ENCODE measurements at places on chromosomes 3 and 15. TPM values are rescaled to one million over a fixed set of nuclear protein-coding genes. Genes with fewer than 3 reads are reported as not detected.

DNA sequence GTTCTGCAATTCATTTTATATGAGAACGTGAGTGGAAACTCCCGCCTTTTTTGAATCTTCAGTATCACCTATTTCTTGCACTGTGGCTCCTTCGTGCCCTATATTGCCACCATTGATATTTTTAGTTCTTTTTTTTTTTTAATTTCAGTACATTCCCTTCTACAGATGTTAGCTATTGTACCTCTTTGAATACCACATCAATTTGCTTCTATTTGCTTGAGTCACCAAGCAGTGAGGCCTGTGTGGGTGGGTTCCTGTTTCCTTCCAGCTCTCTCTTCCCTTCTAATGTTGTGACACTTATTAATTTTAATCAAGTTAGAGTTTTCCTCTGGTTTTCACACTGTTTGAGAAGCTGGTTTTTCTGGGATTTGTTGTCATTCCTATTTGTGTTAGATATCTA lies 8.7 kb downstream of the HACD2 start:
- no peak for ATAC-seq

KLHL40 gene
- total RNA-seq = not detected

IMP3 gene
- 83.6 TPM for total RNA-seq

DNA sequence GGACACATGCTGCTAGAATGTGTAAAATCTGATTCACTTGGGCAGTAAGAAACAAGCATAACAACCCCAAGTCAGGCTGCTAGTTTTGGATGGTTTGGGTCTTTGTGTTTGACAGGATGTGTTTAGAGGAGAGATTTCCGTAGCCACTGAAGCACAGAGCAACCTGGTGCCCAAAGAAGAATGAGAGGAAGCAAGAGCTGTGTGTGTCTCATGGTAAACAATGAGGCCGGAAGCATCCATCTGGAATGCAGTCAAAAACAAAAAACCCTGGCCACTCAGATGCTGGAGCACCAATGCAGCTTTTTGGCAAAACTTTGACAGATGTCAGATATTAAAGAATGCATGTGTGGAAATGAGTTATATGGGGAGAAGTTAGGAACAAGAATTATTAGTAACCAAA lies 39.4 kb upstream of the SNRK start:
- ATAC-seq = no peak

DNA sequence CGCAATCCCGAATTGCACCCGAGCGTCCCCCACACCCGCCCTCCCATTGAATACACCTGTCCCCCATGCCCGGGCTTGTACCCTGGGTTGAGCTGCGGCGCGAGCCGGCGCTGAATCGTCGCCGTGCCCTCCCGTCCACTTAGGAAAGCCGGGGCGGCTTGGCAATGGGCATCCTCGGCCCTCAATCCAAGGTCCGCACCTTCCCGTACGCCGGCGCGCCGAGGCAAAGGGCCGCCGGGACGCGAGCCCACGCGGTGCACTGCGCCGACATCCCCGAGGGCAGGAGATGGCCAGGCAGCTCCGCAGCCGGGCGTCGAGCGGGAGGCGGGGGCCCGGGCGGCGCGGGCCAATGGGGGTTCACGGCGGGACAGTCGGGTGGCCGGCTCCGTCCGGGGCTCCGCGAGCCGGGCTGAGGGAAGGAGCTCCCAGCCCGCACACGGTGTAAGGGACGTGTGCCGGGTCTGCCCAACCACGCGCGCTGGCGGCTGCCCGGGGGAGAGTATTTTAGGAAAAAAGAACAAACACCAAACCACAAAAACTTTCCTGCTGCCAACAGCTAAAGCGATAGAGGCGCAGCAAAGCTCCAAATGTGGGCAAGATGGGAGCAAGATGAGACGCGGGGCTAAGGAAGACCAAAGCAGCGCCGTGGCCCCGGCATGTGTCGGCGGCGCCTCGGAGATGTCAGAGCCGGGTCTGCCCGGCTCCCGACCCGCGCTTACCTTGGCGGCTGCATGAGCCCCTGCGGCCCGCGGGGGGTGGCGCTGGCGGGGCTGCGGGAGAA lies 621 bp downstream of the RGMA start:
- ATAC-seq = peak; percentile 83

DNA sequence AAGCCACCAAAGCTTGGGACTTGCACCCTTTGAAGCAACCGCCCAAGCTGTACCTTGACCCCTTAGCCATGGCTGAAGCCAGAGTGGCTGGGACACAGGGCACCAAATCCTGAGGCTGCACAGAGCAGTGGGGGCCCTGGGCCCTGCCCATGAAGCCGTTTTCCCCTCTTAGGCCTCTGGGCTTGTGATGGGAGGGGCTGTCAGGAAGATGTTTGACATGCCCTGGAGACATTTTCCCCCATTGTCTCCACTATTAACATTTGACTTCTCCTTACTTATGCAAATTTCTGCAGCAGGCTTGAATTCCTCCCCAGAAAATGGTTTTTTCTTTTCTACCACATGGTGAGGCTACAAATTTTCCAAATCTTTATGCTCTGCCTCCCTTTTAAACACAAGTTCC lies 522.2 kb downstream of the EDEM1 start:
- no peak for ATAC-seq

PLA2G4D gene
- total RNA-seq = 0.16 TPM

C3orf20 gene
- total RNA-seq = 0.21 TPM

GRCh38 chr3:10344147-10344943 lies 23.4 kb upstream of the SEC13 start:
- peak; percentile 56 for ATAC-seq

DNA sequence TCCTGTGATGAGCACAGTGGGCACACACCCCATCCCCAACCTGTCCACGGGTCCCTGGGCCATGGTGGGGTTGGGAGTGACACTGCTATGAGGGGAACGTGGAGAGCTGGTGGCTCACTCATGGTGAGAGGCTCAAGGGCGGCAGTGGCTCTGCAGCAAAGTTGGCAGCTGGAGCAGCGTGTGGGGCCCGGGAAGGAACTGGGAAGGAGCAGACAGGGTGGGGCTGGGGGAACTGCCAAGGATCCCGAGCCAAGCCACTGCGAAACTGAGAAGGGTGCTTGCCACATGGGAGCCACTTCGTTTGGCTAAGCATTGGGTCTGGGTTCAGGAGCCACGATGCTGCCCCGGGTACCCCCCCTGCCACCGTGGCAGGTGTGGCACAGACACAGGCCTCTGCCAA lies 80.1 kb downstream of the SNRK start:
- peak; percentile 13 for ATAC-seq

GRCh38 chr15:57387564-57388076 lies 11.3 kb downstream of the CGNL1 start:
- ATAC-seq = peak; percentile 52

GRCh38 chr15:33204926-33205325 lies 10.4 kb upstream of the FMN1 start:
- ATAC-seq = no peak

HTR3E gene
- total RNA-seq = 0.46 TPM

- no peak for ATAC-seq
These were observed 126.1 kb downstream of the LRRK1 start for GRCh38 chr15:101045236-101045646.

All from motor neuron (in vitro differentiated cells).